Stimulated activated CD4-positive, alpha-beta T cell treated with anti-CD3 and anti-CD28 coated beads, Interleukin-15, amount 100 ng/mL, for 1 hour (primary cell): ENCODE measurements at places on chromosomes 13 and 19.

GRCh38 chr19:48918801-48919247, 14.7 kb upstream of the DHDH start:
- no peak for DNase-seq

GRCh38 chr13:28027607-28028364, 39.3 kb upstream of the URAD start:
- no peak for DNase-seq

DNA sequence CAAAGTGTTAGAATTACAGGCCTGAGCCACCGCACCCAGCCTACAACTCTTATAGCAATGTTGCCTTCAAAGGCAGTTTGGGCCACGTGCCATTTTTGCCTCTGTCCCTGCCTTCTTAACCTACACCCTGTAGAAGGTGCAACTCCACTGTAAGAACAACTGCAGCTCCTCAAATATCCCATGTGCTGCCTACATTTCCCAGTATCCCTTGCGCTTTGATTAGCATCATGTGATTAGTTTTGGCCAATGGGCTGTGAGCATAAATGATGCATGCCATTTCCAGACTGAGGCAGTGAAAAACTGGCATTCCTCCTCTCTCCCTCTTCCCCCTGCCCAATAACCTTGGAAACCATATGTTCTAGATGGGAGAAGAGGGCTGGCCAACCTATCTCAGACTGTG, 75.2 kb upstream of the MRI1 start:
- no peak for DNase-seq

GRCh38 chr13:97726664-97727280, 226.7 kb upstream of the IPO5 start:
- no peak for DNase-seq

- DNase-seq: no peak
These were observed 3.5 kb upstream of the ZNF358 start for GRCh38 chr19:7512400-7512851.

- DNase-seq: no peak
These were observed 140.8 kb downstream of the MIPEP start for GRCh38 chr13:23748109-23748990.

GRCh38 chr13:44471686-44472085, 98.1 kb downstream of the SERP2 start:
- no peak for DNase-seq

DNA sequence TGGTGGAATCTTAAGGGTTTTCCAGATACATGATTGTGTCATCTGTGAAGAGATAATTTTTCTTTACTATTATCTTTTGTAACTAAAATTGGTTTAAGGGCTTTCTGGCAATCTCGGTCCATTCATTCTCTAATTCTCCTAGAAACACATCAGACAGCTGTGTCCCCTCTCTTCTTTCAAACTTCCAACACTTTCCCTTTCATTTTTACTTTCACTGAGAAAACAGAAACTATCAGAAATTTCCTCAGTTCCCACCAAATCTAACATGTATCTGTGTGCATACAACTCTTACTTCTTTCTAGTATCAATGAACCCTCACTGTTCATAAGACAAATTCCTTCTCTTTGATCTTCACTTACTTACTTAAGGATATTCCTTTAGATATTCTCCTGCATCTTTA, 40.2 kb downstream of the KCNRG start:
- DNase-seq: no peak

DNA sequence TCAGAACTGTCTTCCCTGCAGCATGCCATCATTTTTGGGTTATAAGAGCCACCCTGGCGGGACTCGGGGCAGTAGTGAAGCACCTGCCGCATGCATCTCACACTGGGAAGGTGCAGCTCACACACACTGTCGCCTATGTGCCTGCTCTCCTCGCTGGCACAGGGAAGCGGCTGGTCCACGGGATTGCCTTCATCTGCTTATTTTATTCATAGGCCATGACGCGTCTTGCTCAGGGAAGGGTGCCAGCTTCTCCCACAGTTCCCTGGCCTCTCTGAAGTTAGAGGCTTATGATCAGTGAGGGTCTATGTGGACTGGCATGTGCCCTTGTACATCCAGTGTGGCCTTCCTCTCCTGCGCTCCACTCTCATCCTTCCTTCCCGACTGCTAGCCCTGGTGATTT, 150.0 kb downstream of the KLF12 start:
- DNase-seq: no peak

DNA sequence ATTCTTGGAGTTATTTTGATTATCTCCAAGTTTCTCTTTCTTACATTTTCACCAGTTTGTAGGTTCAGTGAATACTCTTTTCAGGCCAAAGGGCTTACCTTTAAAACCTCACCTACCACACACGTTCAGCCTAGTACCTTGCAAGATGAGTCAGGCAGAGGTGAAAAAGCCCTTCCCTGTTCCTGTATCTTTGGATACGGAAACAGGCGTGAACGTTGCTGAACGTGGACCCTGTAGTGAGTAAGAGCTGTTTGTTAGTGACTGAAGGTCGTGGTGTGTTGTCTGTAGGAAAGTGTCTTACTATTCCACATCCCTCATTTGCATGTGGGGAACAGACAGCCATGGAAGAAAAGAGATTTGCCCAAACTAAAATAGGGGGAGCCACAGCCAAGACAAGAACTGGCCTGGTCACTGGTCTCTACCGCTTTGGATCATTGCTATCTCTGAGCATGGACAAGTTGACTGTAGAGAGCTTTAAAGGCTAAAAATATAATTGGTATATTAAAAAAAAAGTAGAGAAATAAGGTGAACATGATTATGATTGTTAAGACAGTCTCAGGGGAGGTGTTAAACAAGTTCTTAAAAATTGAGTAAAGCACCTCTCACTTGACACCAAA, 3.5 kb downstream of the CEBPG start:
- DNase-seq: no peak

GRCh38 chr13:22218797-22219196, 547.9 kb downstream of the FGF9 start:
- no peak for DNase-seq
